Body of pancreas (tissue), 4 donors: ENCODE measurements at places on chromosomes 1 and 21.
A peak's percentile ranks its signal among the peaks of the same experiment; 100 is the strongest.

DNA sequence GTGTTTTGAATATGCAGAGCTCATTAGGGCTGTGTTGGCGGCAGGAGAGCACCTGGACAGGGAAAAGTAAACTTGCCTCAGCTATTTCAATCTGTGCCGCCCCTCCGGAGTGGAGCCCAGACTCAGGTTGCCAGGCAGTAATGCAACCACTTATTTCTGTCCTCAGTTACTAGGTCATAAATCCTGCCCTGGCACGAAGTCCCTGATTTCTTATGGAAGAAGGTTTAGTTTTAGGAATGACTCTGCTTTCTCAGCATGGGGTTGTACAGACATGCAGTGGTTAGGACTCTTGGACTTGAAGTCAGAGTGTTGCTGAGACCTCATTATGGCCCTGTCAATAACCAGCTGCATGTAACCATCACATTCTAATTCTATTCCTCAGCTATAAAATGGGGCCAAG lies 98.3 kb upstream of the FGGY start:
- DNase-seq = peak; percentile 26

DNA sequence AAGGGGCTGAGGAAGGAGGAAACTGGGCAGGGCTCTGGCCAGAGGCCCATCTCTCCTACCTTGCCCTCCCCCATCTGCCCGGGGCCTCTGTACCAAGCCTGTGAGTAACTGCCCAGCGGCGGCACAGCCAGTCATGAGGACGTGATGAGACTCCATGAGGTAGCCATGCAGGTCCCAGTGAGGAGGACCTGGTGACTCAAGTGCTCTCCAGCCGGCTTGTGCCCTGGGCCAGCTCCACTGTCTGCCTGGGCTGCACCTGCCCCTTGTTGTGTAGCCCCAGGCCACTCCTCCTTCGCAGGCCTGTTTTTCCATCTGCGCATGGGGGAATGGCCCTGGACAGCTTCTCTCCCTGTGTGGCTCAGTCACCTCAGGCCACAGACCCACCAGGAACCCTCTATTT lies 42.0 kb upstream of the PADI1 start:
- no peak for DNase-seq

DNA sequence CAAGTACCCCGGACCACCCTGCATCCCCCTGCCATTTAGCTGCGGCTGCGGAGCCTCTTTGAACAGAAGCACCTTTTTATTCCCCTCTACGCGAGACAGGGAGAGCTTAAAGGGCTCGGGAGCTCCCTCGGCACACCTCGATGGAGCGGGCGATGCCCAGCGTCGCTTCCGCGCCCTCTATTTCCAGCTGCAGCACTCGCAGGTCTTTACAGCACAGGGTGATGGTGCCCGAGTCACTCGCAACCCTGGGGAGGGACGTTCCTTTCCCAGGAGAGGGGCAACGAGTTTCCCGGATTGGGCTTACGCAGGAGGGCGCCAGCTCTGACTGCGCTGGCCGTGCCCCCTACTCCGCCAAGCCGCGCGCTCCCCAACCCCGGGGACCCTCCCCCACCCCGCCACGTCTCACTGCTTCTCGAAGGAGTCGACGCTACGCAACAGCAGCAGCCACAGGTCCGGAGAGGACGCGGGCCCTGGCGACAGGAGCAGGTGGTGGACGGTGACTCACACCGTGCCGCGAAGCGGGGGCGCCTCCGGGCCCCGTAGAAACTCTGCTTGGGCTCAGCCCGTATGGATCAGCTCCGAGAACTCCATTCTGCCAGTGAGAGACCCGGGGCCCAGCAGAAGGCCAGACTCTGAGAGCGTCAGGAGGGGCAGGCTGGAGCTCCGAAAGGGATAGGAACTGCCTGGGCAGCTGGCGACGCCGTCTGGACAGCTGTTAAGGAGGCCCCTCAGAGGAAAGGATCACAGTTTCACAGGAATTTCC lies 5.8 kb upstream of the FAM167B start:
- DNase-seq = peak; percentile 83

DNA sequence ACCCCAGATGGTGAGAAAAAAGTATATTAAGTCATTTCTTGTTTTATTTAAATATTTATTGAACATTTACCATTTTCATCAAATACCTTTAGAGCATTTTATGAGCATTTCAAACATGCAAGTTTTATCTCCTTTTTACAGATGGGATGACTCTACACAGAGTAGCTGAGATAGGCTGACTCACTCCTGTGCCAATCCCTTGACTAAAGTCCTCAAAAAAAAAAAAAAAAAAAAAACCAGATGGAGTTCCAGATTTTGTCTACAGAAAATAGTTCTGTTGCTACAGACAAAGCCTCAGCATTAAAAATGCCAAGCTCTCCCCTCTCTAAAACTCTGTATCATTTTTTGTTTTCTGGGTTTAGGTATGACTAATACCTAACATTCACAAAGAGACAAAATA lies 303.0 kb upstream of the PLD5 start:
- no peak for DNase-seq
